Activated naive CD4-positive, alpha-beta T cell treated with anti-CD3 and anti-CD28 coated beads, Interleukin-2, amount 50 U/mL, for 72 hours (primary cell): ENCODE measurements at places on chromosomes 3 and 15. TPM values are rescaled to one million over a fixed set of nuclear protein-coding genes. Genes with fewer than 3 reads are reported as not detected.

Gene CASR
- not detected for total RNA-seq

GRCh38 chr3:141763088-141763750, at the start of gene GRK7:
GRK7 (plus strand) TSS chr3:141763408; CDS start chr3:141778285, 14,877 bp downstream.
- DNase-seq: no peak

Gene SCN5A
- total RNA-seq: 0.66 TPM

DNA sequence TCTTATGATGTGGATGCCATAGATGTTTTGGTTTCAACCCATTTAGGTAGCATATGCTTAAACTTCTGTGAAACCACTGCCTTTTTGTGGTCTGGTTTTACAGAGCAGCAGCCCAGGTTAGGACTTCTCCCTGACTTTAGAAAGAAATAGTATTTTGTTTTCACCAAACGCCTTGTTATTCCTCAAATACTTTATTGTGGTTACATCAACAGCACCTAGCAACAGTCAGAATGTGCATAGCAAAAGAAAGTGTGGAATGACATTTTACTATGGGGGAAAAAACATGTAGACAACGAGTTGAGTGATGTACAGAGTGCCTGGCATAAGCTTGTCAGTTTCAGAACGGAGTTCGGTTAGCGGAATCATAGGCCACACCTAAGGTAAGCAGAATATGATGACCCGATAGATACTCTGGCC, 159.2 kb downstream of the TPRG1 start:
- DNase-seq: no peak

DNA sequence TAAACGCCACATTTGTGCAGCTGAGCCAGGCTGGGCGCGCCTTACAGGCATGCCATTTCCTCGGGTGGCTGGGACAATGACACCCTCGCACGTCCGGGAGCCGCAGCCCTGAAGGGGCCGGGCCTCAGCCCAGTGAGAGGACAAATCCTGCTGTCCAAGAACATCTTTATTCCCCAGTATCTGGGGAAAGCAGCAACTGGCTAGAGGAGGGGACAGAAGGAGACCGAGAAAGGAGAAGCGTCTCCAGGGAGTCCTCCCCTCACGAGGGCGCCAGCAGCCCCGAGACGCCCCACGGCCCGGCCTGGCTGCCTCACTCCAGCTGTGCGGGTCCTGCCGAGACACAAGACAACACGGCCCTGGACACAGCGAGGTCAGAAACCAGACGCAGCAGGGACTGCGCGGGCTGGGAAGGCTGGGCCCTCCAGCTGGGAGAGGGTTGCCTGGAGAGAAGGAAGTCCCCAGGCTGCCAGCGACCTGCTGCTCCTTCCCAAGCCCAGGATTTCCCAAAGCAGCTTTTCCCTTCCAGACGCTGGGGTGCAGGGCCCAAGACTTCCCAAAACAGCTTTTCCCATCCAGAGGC, 130.2 kb downstream of the CHSY1 start:
- DNase-seq: peak; percentile 68

Gene MORC1
- not detected for total RNA-seq

GRCh38 chr3:157079676-157080369, 80.1 kb downstream of the CCNL1 start:
- no peak for DNase-seq

Gene PAQR5
- total RNA-seq: 0.04 TPM

GRCh38 chr3:179454887-179455286, 3.6 kb upstream of the GNB4 start:
- DNase-seq: no peak

DNA sequence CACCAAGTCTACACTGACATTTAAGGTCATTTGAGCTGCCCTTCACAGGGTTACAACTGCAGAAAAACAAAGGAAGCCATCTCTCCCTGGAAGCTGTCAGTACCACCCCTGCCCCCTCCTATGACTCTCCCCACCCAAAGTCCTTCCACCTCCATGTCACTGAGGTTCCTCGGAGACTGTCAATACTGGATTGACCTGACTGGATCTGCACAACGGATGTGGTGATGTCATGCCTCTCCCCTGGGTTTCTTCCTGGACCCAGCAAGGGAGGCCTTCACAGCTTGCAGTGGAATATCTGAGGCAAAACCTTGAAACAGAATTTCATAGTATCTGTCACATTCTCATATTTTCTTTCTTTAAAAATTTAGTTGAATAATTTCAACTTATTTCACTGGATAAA, 153.5 kb downstream of the CLSTN2 start:
- no peak for DNase-seq

GRCh38 chr15:52697051-52697450, 17.9 kb upstream of the ATOSA start:
- DNase-seq: no peak

Gene SPINK8
- total RNA-seq: not detected

Gene TTLL13
- 0.49 TPM for total RNA-seq

DNA sequence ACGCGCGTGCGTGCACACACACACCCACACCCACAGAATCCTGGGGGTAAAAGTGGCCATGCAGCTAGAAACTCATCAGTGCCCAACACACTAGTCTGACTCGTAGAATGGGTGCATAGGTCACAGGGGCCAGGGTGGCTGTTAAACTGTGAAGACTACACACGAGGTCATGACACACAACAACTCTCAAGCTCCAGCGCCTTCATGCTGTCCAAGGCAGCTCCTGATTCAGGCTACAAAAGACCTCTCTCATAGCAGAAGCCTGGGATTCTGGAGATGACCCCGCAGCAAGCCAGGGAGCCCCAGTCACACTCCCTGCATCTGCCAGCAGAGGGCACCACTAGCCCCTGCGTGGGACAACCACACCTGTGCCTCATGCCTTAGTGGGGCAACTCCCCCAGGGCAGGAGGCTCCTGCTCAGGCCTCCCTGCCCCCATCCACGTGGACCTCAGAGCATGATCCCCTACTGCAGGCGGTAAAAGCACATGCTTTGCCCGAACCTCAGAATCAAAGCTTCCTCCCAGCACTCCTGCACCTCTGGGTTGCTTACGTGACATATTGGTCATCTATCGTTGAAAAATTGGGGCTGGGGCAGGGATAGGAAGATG, 93.1 kb downstream of the LRIG1 start:
- peak; percentile 85 for DNase-seq

DNA sequence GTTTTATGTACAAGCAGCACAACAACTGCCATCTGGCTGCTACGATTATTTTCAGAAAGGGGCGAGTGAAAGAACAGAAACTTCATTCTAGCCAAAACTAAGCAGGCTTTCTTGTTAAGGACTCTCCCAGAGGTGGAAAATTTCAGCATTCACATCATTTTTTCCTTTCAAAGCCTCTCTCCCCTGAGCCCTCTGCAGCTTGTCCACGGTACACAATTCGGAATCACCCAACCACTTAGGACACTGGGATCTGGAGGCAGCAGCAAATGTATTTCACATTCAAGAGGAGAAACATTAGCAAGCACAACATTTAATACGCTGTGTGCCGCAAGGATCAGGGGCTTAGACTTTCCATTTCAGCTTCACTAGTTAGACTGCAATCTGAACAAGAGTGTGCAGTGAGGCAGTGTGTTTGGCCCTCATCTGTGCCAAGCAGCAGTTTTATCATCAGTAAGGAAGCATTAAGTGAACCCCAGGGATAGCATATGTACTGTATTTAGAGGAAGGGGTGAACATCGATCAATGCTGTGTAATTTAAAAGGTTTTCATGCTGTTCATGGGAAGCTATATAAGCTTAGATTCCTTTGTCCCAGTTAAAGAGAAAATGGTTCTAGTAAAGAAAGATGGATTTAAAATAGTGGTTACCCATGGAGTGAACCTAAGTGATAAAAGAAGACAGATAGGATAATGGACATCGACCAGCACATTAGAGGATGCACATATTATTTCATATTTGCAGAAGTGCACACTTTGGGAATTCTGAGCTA, 504.9 kb downstream of the TBL1XR1 start:
- DNase-seq: no peak

Gene TICRR
- 22.8 TPM for total RNA-seq
